Stimulated activated CD8-positive, alpha-beta memory T cell treated with anti-CD3 and anti-CD28 coated beads, Interleukin-4, amount 100 ng/mL, for 24 hours (primary cell): ENCODE measurements at places on chromosomes 11 and 22.

GRCh38 chr11:69703768-69704507 lies at the start of gene FGF19:
FGF19 (minus strand) TSS chr11:69704022; CDS start chr11:69703876, 146 bp downstream.
- DNase-seq, result no peak

- DNase-seq, result no peak
Observed at GRCh38 chr11:8292351-8292750, 28.7 kb upstream of the LMO1 start.

- DNase-seq, result peak; percentile 38
Observed at GRCh38 chr22:46150655-46151477, 540 bp downstream of the PPARA start.

DNA sequence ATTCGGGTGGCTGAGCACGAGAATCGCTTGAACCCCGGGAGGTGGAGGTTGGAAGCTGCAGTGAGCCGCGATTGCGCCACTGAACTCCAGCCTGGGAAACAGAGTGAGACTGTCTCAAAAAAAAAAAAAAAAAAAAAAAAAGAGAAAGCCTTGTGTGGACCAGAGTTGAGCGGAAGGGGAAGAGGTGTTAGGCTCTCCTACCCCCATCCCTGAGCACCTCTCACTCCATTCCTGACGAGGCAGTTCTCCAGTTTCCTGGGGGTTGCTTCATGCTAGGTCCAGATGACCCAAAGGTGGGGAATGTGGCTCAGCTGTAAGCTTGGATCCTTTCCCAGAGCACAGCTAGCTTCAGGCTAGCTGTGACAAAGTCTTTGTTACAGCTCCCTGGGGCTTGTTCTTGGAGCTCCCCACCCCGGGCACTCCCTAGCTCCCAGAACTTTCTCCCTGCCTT lies 8.8 kb upstream of the DNAL4 start:
- DNase-seq, result no peak

DNA sequence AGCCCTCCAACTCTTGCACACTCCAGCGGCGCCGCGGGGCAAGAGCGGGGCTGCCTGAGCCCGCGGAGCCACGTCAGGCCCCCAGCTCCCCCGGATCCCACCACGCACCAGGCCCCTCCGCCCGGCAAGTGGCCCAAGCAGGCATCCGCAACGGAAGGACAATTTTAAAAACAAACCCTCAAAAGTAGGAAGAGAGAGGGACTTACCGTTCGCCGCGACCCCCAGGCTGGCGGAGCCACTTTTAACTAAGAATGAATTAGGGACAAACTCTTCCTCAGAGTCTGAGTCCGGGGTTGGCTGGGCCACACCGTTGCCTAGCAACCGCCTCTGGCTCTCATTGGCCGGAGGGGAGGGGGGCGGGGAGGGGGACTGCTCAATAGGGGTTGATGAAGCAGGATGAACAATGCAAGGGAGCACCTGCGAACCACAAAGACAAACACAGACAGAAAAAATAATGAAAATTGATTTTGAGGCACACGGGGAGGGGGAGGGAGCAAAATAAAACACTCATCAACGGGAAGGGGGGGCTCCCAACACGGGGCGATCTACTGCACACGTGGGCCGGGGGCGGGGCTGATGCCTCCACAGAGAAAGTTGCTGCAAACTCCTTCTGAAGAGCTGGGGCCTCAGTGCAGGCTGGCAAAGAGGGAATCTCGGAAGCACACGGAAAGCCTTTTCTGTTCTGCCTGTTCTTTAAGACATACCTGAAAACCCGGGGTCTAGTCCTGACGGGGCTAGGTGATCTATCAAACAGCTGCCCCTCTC lies 387.5 kb upstream of the NARS2 start:
- no peak for DNase-seq

- DNase-seq, result no peak
Observed at GRCh38 chr11:37474889-37475288, 876.9 kb upstream of the RAG2 start.

GRCh38 chr22:47307822-47308221 lies 545.4 kb downstream of the TBC1D22A start:
- DNase-seq, result no peak

DNA sequence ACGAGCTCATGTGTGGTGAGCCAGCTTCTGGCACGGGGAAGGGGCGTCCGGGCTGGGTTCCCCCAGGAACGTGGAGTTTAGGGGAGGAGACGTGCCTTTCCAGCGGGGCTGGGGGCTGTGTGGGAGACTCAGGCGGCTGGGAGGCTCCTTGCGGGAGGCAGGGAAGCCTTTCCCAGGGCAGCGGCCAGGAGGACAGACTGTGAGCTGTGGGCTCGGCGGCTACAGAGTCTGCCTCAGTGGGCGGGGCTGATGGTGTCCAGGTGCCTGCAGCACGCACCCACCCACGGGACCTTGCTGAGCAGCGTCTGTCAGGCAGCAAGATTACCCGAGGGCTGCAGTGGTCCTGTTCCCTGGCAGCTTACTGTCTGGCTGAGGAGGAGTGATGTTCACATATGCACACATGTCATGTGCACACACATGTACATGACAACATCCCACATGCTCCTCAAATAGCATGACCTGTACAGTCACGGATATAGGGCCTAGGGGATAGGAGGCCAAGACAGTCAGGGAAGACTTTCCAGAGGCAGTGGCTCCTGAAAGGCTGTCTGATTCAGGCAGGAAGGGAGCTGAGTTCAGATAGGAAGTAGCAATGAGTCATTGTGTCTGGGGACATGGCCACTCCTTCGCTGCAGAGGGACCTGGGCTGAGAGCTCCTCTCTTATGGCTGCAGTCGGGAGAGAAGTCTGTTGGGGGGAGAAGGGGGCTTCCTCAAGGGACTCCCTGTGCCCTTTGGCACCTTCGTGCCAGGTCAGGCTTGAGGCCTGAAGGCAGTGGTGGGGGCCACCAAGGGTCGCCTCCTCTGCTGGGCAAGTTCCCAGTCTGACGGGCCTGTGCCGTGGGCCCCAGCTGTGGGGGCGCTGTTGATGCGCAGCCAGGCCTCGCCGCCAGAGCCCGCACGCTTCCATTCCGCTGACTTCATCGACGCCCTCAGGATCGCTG lies 23.3 kb upstream of the PPP6R3 start:
- no peak for DNase-seq

GRCh38 chr11:130126516-130126915 lies 33.1 kb upstream of the ST14 start:
- DNase-seq, result no peak

DNA sequence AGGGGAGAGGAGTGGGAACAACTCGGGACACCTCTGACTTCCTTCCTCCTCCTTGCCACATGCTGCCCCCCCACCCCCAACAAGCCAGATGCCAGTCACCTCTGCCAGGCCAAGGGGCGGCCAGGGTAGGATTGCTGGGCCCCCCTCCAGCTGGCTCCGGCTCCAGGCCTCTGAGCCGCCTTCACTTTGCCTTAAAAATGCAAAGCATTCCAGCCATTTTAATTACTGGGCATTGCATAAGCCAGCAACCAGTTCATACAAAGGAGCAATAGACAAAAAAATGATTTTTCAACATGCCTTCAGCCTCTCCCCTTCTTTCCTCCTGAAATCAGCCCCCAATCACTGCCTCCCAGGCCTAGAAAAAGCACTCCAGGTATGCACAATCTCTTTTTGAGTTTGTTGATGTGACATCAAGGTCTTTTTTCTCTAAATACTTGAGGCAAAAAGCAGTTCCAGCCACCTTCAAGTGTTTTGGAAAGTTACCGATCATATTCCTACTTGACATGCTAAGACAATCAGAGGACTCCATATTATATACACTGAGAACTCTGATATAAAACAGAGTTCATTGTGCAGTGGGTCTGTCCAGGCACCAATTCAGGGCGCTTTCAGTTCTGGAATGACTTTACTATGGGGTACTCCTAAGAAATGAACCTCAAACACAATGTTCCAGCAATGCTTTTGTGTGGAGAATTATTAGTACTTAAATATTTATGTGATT lies 12.4 kb upstream of the TIMP3 start:
- no peak for DNase-seq

GRCh38 chr22:38793317-38793716 lies 626 bp downstream of the DNAL4 start:
- DNase-seq, result no peak

DNA sequence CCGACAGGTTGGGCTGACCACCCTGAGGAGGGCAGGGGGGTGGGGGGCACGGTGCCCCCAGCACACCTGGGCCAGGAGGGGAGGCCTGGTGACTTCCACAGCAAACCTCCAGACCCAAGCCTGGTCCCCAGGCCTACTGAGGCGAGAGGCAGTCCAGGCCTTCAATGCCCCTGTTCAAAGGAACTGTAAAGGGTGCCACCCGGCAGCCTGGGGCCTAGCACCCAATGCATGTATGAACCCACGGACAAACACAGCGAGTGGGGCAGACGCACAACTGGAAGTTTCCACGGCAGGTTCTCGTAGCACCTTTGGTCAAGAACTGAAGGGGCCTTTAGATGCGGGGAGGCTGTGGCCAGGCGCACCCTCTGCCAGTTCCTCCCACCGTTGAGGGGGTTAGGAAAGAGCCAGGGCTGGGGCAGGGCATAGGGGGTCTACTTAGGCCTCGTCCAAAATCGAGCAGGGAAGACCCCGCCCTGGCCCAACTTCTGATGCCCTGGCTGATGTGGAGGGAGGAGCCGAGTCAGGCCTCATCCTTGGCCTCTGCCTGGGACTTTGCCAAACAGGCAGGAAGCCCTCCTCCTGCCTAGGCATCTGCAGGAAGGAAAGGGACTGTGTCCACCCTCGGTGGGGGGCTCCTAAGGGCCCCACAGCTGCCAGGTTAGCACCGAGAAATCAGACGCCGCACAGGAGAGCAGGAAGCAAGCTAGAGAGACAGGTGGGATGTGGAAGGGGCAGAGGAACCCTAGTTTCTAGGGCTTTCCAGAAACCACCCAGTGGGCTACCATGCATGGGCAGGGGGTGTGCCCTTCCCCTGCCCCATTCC lies 6.6 kb downstream of the CBX6 start:
- no peak for DNase-seq

DNA sequence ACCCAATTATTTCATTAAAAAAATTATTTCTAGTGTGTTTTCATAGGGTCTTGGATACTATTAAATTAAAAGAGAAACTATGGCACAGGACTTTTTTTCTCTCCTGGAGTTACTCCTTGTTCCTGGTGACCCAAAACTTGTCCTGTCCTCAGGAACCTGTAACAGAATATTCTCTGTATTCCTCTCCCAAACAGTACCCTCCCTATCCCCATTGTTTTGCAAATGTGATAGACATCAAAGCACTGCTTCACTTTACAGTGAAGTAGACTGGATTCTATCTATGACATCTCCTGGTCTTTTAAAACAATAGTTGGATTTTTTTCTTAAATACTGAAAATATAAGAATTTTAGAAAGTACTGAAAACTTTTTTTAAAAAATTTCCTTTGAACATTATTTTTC lies 37.2 kb downstream of the FAR1 start:
- no peak for DNase-seq

DNA sequence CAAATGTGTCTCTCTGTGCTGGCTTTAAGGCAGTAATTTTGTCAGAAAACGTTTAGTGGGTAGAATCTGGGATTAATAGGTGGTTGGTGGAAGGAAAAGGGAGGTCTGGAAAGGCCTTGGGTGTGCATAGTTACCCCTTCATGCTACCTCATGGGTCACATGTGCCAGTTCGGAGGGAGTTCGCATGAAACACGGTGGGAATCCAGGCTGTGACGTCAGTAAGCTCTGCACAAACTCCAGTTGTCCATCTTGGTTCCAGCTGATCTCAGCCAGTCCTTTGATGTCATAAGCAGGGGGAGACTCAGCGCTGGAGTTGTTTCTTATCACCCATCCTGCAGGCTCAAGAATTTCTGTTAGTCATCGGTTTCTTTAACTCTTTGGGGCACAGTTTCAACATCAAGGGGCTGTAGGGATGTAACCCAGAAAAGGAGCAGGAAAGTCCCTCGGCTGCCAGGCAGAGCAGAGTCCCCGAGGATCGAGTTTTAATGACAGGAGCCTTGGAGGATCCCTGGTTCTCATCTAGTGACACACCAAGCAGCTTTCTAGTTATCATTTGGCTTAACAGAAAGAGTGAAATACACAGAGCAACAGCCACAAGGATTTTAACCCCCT lies 28.9 kb downstream of the MOV10L1 start:
- DNase-seq, result no peak

DNA sequence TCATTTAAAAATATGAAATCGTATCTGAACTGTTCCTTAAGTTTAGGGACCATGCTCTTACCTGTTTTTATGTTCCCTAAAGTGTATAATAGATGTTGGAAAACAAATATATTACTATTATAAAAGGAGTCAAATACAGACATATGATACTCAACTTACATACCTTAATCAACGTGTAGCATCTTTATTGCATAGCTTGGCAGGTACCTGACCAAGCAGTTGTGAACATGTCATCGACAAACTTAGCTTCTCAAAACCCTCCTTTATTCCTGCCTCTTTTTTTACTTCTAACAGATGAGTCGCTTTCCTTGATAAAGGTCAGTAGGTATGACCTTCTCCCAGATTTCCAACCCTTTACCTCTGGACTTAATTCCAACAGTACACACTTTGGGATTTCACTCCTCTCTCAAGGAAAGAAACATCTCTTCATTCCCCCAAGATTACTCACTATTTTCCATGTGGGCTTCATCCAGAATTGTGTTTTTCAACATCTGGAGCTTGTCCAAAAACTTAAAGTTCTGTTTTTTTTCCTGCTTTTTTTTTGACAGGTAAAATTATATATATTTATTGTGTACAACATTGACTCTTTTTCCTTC lies 11.9 kb downstream of the HIPK3 start:
- DNase-seq, result no peak

GRCh38 chr11:44777209-44778194 lies 50.7 kb downstream of the TSPAN18 start:
- no peak for DNase-seq

DNA sequence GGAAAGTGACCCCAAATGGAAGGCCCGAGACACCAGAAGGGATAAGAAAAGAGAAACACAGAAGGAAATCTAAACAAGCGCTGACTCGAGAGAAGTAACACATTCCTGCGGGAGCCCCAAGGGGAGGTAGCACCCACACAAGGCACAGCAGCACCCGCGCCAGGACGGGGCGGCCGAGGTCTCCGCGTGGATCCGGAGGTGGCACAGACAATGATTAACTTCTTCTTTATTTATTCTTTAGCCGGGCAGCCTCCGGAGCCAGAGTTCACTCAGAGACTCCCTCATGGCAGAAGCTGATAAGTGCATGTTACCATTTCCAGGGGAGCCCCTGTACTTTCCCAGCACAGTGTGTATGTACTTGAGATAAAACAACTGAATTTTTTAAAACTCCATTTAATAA lies 5.1 kb downstream of the TOLLIP start:
- DNase-seq, result no peak

DNA sequence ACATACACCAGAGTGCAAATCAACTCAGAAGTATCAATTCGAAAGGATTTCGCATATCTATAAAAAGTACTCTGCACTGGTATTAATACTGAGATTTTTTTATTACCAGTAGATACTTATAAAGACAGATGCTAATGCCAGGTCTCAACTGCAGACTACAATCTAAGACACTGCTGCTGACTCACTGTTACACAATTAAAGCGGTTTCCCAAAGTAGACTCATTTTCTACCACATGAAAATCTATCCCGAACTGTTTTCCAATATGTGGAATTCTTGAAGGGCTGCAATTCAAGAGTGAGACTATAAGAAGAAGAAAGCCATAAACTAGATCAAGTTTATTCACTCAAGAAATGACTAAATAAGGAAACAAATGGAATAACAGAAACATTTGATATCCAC lies 57.2 kb upstream of the ARHGAP32 start:
- no peak for DNase-seq

GRCh38 chr22:20843501-20843900 lies 15.1 kb downstream of the PI4KA start:
- DNase-seq, result no peak

GRCh38 chr11:117908959-117909610 lies 20.1 kb downstream of the TMPRSS13 start:
- no peak for DNase-seq

GRCh38 chr22:35315855-35316745 lies 16.4 kb downstream of the TOM1 start:
- no peak for DNase-seq
